ENCODE measurements at places on chromosomes 5 and 9.

DNA sequence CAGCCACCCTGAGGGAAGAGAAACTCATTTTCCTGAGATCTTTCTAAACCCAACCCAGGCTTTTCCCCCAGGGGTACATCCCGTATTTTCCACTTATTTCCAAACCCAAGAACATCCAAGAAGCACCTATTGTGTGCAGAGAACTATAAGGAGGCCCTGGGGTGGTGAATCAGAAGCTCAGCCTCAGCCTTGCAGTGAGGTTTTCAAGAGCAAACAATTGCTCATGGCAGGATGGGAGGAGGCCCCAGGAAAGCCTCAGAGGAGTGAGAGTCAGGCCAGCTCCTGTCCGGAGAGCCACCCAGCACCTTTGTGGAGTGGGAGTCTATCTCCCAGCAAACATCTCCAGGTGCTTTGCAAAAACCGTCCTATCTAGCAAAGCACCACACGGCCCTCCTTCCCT is 19.2 kb downstream of the NIPAL4 start:
- DNase-seq = no peak

DNA sequence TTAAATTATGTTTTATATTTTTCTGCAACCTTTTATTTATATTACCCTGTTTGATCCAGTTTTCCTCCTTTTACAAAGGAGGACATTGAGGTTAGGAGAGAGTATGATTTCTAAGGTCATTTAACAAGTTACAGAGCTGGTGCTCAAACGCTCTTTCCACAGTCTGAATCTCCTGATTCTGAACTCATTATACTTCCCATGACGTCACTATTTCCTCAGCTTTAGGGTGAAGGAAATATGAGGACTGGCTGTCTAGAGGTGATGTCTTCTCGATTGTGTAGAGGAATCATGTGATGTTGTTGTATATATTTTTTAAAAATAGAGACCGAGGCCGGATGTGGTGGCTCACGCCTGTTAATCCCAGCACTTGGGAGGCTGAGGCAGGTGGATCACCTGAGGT is 140.0 kb downstream of the ARHGAP26 start:
- no peak for DNase-seq

- no peak for DNase-seq
Measured at GRCh38 chr5:125033602-125034001, 287.2 kb upstream of the ZNF608 start.

GRCh38 chr5:38329132-38329715 is 70.9 kb downstream of the EGFLAM start:
- no peak for DNase-seq

- no peak for DNase-seq
Measured at GRCh38 chr5:33631139-33631538, 190.4 kb downstream of the TARS1 start.

- DNase-seq = no peak
Measured at GRCh38 chr5:149302641-149303040, 31.0 kb downstream of the AFAP1L1 start.

- no peak for DNase-seq
Measured at GRCh38 chr5:180080486-180081280, 9.1 kb upstream of the RNF130 start.

- DNase-seq = no peak
Measured at GRCh38 chr5:106749826-106750225, 920.9 kb downstream of the EFNA5 start.

GRCh38 chr9:34547960-34548611 is 25.3 kb upstream of the ENHO start:
- no peak for DNase-seq

DNA sequence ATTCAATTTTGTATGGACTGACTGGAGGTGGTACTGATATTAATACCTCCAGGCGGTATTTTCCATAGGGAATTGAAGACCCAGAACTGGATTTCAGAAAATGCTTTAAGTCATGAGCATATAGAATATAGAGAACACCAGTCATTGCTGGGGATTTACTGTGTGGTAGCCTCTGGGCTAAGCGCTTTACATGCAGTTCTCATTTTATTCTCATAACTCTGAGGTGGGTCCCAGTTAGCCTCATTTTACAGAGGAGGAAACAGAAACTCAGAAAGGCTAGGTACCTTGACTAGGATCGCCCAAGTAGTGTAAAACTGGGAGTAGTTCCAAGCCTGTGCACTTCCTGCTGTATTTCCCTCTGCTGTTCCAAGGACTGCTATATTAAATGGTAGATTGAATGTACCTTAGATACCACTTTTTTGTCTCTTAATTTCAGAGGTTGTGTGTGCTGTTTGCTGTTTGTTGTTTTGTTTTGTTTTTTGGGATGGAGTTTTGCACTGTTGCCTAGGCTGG is 13.8 kb downstream of the SLC44A1 start:
- DNase-seq = no peak

DNA sequence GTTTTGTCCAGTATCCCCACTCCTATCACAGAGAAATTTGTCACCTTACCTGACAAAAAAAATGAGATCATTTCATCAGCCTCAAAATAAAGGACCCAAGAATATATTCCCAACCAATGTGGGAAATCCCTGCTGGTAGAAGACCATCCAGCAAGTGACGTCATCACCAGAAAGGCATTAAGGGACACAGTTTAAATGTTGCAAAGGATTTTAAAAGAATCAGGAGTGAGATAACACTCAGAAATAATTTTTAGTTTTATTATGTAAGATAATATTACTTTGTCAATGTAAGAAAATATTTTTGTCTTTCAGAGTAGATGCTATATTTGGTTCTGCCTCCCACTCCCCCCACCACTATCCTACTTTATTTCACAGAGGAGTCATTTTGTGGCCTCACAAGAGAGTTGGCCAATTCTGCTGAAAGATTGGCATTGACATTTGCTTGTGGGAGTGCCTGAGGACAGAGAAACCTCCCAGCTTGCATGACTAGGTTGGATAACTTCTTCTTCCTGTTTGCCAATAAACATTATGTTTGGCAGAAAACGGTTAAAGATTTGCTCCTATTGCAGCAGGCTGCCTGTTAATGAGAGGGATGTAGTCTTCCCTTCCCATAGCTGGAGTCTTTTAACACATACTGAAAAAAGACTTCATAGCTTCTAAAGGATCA is 288.6 kb upstream of the DAB2 start:
- DNase-seq = no peak

- DNase-seq = no peak
Measured at GRCh38 chr9:93958819-93959682, 3.9 kb upstream of the BARX1 start.

DNA sequence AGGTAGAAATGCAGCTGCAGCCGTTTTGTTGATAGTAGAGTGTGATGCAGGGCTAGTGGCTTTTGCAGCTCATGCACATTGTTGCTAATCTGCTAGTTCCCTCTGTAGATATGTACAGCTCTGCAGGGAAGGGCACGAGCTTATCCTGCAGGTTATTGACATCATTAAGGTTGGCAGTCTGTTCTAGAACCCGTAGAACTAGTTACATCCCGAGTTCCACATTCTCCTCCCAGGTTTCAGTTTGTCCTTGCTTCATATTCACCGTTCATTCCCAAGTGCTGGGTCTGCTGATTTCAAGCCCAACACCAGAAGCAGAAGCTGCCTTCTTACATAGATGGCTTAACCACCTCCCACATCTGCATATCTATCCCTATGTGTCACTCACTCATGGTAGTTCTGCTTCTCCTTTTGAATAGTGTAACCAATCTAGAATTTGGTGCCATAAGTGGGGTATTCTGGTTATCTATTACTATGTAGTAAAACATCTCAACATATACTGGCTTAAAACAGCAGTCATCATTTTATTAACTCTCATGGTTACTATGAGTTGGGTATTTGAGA is 38.1 kb downstream of the CRHBP start:
- DNase-seq = no peak

DNA sequence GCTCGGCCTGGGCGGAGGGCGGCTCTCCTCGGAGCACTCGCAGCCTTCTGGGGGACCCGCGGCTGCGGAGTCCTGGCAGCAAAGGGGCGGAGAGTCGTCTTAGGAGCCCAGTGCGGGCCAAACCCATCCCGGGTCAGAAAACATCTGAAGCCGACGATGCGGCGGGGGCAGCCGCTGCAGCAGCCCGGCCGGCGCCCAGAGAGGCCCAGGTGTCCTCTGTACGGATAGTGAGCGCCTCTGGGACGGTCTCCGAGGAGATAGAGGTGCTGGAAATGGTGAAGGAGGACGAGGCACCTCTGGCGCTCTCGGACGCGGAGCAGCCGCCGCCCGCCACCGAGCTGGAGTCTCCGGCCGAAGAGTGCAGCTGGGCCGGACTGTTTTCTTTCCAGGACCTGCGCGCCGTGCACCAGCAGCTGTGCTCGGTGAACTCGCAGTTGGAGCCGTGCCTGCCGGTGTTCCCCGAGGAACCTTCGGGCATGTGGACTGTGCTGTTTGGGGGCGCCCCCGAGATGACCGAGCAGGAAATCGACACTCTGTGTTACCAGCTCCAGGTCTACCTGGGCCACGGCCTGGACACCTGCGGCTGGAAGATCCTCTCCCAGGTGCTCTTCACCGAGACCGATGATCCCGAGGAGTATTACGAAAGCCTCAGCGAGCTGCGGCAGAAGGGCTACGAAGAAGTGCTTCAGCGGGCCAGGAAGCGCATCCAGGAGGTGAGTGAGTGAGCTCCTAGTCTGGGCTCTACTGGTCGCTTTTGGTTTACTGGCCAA is 1.2 kb downstream of the JMY start:
- peak; percentile 5 for DNase-seq

- DNase-seq = no peak
Measured at GRCh38 chr5:132238901-132239500, 11.3 kb upstream of the P4HA2 start.

GRCh38 chr9:105531530-105531929 is 26.4 kb upstream of the FKTN start:
- DNase-seq = no peak

DNA sequence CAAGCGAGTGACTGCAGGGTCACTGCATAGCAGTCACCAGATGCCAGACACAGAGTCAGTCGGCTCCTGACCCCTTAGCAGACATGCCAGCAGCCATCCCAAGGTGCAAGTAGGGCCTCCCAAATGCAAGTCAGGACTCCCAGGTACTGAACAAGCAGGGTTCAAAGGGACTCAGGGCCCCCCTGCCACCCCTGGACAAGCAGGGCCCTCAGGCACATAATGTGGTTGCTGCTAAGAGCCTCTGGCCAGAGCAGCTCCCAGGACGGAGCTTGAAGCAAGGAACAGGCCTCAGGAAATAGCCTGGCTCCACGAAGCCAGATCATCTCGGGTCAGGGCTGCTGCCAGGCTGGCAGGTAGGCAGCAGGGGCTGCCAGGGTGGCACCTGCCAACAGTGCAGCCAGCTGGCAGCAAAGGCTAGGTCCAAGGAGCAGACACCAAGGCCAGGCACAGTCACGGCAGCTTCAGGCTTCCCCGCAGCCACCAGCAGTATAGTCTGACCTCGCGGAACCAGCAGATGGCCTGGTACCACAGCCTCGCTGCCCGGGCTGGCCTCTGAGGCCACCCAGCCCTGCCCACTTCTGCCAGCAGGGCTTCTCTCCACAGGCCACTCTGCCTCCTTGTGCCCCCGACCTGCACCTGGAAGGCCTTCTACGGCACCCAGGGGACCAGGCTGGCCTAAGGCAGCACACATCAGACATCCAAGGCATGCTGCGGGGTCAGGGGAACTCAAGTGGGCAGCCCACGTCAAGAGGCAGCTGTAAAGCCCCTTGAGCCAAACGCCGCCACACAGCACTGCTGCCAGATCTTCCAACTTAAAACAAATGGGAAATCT is 7.4 kb downstream of the EEIG1 start:
- no peak for DNase-seq

DNA sequence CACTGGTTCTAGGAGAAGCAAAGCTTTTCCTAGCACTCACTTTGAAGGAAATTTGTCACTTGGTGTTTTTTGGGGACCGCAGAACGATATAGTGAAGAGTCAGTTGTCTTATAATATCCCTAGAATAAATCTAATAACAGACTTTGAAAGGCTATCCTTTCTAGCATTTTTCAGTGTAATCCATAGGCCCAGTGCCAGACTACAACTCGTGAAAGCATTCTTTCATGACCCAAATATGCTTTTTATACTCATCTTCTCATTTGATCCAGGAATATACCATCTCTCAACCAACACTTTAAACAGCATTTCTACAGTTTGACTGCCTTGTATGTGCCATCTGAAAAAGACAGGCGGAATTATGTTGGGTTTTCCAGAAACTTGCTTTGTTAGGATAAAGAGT is 104.0 kb downstream of the ERCC6L2 start:
- DNase-seq = no peak

DNA sequence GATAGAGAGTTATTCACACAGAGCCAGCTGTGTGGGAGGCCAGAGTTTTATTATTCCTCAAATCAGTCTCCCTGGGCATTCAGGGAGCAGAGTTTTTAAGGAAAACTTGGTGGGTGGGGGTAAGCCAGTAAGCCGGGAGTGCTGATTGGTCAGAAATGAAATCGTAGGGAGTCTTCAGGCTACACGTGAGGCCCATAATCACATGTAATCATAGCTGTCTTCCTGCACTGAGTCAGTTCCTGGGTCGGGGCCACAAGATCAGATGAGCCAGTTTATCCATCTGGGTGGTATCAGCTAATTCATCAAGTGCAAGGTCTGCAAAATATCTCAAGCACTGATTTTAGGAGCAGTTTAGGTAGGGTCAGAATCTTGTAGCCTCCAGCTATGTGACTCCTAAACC is 10.8 kb upstream of the TTC39B start:
- no peak for DNase-seq

GRCh38 chr9:91146391-91147019 is 215.2 kb downstream of the AUH start:
- no peak for DNase-seq

DNA sequence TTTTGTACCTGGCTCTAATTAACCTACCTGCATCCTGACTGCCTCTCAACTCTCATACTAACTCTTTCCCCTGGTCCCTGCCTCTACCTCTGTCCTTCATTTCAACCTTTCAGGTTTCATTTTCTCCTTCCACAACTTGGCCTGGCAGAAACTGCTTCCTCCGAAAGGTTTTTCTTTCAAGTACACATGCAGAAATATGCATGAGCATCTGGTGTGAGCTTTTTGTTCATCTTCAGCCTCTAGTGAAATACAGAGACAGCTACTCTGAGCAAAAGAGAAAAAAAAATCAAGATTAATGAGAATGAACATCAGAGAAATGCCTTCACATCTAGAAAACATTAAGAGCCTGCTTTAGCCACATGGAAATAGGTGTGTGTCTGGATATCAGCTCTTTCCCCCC is 297.9 kb upstream of the PCSK5 start:
- no peak for DNase-seq

GRCh38 chr5:39020458-39020857 is 53.7 kb downstream of the RICTOR start:
- DNase-seq = no peak

- DNase-seq = no peak
Measured at GRCh38 chr5:139799359-139799758, 3.8 kb downstream of the PSD2 start.

- no peak for DNase-seq
Measured at GRCh38 chr5:19048726-19049125, 939.3 kb downstream of the CDH18 start.

DNA sequence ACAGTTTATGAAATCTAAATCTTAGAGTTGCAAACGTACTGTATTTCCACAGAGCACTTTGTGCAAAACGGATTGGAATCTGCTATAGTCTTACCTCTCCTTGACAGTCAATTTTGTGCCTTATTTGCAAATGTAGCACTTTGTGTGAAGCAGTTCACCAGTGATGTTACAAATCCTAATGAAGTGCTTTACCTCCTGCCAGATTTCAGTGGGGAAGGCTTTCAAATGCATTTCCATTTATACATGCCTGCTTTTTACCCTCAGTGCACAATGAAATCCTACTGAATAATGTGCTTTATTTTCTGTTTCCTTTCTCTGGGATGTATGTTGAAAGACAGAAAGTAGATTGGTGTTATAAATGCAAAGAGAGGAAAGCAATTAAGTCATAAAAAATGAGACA is 2141.6 kb upstream of the C9orf72 start:
- DNase-seq = no peak

GRCh38 chr5:119876522-119876921 is 247.2 kb downstream of the FAM170A start:
- DNase-seq = no peak

All from activated CD4-positive, CD25-positive, alpha-beta regulatory T cell treated with anti-CD3 and anti-CD28 coated beads, Interleukin-2, amount 50 U/mL, for 16 hours (primary cell).